ENCODE measurements at places on chromosomes 6 and 20.

- no peak for DNase-seq
Measured at GRCh38 chr20:3250091-3250504, 11.1 kb upstream of the SLC4A11 start.

- DNase-seq = no peak
Measured at GRCh38 chr6:157990321-157991066, 8.8 kb downstream of the SYNJ2 start.

DNA sequence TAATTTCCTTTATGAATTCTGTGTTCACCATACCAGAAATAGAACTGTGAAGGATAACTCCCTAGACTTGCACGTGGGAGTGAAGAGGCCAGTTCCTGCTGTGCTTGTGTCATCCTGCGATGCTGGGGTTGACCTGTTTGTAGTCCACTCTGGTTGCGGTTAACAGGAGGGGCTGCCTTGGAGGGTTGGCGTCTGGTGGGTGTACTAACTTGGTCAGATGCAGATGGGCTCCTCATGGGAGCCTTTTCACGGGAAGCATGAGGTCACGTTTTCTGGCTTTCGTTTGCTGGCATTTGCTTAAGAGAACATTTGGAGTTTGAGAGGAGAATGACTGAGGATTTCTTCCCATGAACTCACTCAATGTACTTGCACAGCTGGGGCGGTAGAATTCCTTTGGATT, 41.2 kb downstream of the IGF2R start:
- no peak for DNase-seq

GRCh38 chr6:57267586-57268293, 45.6 kb upstream of the RAB23 start:
- peak; percentile 75 for DNase-seq

- DNase-seq = no peak
Measured at GRCh38 chr20:60630609-60631008, 621.5 kb upstream of the CDH4 start.

DNA sequence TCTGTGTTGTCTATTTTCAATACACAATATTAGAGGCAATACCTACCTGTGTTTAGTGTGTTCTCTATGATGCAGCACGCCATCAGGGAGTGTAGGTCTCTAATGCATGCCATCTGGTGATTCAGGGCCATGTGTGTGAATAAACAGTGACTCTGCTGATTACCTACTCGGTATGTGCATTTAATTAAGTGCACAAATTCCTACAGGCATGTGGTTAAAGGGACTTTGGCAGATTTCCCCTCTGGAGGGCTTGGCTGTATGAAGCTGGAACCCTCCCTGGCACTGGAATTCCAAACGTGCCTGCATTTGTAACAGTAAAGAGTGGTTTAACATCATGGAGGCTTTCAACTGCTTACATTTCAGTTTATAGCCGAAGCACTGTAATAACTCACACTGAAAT, 401.5 kb upstream of the SASH1 start:
- DNase-seq = peak; percentile 16

DNA sequence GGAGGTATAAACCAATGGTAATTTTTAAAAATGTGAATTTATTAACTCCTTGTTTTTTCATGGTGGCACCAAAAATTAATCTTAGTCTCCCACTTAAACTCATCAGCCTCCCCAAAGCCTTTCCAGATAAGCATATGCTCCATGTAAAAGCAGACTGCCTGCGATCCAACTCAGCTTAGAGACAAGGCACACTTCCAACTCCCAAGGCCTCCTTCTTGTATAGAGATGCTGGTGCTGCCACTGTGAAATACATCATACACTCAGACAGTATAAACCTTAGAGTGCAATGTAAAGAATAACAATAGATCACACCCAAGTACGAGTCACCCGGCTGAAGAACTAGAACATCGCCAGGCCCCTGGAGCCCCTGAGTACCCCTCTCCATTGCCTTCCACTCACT, 2.0 kb downstream of the ANKRD6 start:
- DNase-seq = no peak

DNA sequence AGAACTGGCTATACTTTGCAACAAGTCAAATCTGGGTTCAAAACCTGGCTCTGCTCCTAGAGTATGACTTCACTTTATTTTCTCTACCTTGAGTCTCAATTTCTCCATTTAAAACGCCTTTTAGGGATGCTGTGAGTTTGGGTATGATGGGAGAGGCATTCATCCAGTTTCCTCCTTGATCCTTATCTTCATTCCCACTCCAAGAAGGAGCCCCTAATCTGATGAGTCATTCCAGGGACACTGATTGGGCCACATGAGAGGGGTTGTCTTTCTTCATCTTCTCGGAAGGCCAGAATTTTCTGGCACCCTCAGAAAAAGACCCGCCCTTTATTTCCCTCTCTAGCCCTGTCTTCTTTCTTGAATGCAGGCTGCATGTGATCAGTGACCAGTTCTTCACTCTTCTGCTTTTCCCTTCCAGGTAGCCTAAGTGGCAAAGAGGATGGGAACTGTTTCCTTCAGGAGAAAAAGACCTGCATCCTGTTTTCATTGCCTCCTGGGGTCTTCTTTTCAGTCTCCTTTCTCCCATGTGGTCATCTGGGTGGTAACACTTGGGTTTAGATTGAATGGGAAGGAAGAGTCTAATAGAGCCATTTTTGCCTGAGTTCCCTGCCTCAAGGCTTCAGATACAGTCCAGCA, 32.1 kb upstream of the PNRC1 start:
- DNase-seq = no peak

DNA sequence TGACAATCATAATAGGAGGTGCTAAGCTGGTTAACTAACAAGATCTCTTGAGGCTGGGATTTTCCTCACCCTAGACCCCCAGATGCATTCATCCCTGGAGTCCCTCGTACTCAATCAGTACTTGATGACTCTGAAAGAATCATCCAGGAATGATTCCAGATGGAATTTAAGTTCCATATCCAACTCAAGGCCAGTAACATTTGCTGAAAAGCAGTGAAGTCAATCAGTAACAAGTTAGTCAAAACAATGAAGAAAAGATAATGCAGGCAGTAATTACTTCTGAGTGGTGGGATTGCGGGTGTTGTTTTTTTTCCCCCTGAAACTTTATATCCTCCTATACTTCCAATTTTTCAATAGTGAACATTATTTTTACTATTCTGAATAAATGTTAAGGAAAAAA, 18.6 kb downstream of the GMDS start:
- no peak for DNase-seq

DNA sequence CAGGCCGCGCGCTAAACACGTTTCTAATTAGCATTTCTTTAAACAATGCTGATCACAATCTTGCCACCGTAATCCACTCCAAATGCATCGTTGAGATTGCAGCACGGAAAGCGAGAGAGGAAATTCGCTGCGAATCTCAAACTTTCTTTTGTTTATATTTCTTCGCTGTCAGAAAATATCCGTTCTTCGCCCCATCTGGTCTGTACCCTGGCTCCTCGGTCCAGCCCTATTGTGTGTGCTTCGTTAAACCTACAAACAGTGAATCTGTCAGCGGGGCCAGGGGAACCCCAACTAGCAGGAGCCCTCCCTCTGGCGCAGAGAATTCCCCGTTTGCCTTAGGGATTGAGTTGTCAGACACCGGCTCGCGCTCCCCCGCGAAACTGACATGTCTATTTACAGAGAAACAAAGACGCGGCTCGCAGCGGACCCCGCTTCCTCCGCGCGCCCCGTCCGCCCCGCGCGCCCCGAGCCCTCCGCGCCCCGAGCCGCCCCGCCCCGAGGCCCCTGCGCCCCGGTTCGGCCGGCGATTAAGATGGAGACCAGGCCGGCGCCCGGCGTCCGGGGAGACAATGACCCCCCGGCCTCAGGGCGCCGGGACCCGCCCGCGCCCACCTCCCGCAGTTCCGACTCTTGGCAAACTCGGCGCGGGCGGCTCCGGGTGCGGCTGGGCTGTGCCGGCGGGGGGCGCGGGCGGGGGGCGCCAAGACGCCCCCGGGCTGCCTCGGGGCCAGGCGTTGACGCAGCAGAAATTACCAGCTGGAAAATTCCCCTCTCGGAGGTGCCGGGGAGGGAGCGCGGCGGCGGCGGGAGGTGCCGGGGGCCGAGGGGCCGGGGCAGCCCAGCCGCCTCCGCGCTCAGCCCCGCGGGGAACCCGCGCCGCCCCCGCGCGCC, 874 bp downstream of the ZBTB46 start:
- DNase-seq = no peak

GRCh38 chr6:22028403-22029090, 268.3 kb downstream of the PRL start:
- DNase-seq = no peak

DNA sequence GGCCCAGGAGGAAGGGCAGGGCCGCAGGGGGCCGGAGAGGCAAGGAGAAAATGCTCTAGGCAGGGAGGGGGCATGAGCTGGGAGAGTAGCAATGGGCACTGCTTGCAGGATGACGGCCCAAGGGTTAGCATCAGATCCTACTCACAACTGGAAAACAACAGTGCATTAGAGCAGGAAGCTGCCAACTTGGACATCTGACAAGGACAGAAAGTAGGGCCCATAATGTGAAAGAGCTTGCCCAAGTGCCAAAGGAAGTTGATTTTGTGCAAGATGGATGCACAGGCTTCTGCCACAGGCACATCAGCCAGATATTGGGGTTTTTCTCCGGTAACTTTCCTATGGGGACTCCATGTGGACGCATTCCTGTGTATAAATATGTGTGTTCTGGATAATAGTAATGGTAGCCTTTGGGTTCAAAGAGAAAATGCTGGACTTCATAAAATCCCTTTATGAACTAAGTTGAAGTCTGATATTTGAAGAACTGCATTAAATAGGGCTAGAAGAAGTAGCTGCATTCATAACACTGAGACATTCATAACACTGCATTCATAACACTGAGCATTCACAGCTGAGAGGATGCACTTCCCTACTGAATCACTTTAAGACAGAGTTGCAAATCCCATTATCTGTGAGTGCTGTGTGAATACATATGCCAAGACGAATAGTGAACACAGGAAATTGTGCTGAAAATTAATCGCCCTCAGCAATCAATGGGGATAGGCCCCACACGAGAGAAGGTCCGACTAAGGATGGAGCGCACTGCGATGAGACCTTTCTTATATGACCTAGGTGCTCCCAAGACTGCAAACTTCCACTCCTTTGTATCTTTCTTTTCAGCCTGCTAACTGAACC, 235.6 kb upstream of the PRDM1 start:
- DNase-seq = no peak

DNA sequence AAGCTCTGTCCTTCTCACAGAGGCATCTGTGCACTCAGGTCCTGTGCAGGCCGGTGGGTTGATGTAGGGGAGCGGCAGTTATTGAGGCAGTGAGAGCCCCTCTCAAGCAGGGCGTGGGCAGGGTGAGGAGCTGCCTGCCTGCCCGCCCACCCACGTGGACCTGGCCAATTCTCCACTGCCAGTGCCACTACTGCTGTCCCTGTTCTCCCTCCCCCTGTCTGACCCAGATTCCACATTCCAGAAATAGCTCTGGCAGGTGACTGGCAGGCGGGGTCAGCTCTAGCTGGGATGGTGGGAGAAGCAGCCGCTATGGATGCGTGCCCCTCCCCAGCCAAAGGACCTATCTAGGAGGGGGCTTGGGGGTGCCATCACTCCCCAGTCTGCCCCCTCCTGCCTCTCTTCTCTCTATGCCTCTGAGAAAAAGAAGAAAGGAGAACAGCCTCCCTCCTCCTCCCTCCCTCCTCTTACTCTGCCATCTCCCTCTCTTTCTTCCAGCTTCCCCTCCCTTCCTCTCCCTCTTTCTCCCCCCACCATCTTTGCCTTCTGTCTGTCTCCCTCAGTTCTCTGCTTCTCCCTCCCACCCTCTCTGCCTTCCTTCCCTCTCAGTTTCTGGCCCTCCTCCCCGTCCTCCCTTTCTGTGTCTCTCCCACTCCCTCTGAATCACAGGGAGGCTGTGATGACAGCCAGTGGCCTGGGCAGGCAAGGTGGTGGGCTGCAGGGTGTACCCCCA, 86.5 kb upstream of the MYL9 start:
- no peak for DNase-seq

GRCh38 chr6:114569669-114570068, 226.8 kb upstream of the HS3ST5 start:
- DNase-seq = no peak

DNA sequence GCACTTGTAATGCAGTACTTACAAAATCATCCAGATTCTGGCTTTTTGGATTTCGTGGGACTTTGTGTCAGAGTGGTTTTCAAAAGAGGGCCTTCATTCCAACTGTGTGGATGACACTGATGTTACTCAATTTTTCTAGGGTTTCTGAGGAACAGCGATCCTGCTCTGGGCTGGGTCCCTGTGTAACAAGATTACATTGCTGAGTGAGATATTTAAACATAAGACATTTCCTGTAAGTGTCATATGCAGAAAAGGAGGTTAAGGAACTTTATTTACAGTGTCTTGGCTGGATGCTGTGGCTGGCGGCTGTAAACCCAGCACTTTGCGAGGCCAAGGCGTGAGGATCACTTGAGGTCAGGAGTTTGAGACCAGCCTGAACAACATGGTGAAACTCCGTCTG, 6.7 kb downstream of the ZFAND3 start:
- DNase-seq = no peak

DNA sequence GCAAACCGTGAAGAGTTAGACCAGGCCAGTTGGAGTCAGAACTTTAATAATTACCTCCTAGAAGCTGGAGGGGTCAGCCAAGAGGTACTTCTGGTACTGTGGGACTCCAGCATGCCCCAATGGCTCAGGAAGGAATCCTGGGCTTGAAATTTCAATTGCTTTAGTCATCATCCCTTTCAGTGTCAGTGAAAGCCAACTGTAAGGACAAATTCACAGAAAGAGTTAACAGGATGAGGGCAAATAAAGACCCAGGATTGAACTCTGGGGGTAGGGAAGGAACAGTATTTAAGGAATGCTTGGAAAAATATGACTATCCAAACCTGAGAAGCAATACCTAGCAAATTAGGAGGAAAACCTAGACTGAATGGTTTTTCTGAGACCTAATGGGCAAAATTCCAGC, 735.1 kb upstream of the MARCKS start:
- peak; percentile 43 for DNase-seq

DNA sequence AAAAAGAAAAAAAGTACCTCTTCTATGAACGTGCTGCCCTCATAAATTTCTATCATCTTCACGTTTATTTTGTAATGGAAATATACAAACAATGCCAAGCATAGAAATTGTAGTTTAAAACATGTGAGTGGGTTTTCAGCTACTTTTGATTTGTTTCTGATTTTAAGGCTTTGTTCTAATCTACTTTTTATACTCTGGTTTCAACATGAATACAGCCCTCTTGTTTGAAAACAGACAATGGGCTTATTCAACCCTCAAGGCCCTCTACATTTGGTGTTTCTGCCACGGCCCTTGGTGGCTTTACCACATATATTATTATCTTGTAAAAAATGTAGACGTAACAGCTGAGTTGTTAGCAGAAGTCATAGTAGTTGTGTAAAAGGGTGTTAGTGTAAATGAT, 153.9 kb downstream of the SOX4 start:
- no peak for DNase-seq

DNA sequence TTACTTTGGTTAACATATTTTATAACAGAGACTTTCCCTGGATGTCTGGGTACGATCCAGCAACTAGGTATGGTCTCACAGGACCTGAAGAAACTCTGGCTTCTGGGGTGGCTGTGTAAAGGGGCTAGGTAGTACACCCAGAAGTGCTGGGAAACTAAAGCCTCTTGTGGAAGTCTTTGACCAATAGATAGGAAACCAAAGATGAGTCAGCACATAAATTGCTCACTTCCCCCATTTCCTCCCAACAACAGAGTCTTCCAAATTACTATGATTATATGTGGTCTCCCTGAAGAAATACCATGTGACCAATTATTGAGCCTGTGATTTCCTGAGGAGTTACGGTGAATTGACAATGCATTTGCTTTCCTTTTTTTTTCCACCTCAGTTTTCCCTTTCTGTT, 26.8 kb upstream of the TBX18 start:
- no peak for DNase-seq

- no peak for DNase-seq
Measured at GRCh38 chr20:364905-365794, 15.4 kb upstream of the TRIB3 start.

- peak; percentile 93 for DNase-seq
Measured at GRCh38 chr20:51447097-51447764, 95.3 kb downstream of the NFATC2 start.

Measured in T1000 (cell line).